GM03348 (cell line): ENCODE measurements at places on chromosomes 16 and 17.

DNA sequence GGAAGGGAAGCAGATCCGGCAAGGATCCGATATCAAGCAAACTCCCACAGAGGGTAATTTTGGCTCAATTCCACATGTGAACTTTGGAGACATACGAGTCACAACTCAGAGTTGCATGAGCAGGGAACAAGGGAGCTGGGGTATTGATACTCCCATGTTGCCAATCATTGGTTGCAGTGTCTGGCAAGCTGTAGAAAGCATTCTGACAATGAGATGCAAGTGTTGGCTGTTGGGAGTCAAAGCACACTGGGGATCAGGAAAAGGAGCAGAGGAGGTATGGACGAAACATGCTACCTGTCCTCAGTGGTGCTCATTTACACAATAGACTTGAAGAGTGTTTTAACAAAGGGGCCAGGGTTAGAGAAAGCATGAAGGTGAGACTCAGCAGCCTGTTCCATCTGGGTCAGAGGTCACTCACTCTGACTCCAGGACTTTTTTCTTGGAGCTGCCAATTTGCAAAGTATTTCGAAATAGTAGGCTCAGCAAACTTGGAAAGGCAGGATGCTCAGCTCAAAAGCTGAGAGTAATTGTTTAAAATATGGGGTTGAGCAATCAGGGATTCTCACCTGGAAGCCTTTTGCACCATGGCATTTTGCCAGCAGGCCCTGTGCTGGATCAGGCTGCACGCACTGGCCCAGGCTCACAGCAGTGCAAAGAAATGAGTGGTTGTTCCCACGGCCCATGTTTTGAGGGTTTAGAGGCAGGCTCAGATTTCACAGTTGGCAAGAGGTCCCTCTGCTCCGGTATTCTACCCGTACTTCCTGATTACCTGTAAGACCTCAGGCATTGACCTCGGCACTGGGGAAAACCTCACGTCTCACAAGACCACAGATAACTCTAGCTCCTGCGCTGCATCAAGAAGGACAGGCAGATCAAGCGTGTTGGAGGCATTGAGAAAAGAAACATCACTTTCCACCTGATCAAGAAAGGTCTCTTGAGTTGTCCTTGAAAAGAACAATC lies 17.6 kb upstream of the NKD1 start:
- DNase-seq = no peak

DNA sequence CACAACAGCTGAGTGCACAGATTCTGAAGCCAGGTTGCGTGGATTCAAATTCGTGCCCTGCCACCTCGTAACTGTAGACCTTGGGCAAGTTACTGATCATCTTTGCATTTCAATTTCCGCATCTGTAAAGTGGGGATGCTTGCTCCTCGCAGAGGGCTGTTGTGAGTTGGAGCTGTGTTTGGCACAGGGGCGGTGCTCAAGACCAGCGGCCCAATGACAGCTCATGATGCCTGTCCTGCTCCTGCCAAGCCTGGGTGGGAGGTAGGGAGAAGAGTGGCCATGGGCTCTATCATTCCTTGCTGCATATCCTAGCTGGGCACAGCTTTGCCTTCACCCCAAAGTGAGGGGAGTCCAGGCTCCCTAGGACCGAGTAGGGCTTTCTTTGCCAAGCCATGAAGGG lies 12.6 kb downstream of the NXPH3 start:
- DNase-seq = no peak

GRCh38 chr17:17055286-17056155 lies 13.3 kb downstream of the MPRIP start:
- no peak for DNase-seq

DNA sequence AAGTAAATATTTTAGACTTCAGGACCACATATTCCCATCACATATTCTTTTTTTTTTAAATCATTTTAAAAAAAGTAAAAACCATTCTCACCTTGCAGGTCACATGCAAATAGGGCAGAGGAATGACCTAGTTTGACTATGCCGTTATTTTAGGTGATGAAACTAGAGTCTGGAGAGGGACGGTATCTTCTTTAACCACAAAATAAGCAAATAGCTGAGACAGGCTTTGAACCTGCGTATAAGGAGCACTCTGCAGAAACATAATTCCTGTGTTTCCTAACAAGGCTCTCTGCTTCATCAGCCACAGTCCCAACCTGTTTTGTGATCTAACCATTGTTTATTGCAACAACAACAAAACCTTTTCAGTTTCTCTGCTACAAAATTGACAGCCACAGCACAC lies 121.5 kb downstream of the PCTP start:
- no peak for DNase-seq

DNA sequence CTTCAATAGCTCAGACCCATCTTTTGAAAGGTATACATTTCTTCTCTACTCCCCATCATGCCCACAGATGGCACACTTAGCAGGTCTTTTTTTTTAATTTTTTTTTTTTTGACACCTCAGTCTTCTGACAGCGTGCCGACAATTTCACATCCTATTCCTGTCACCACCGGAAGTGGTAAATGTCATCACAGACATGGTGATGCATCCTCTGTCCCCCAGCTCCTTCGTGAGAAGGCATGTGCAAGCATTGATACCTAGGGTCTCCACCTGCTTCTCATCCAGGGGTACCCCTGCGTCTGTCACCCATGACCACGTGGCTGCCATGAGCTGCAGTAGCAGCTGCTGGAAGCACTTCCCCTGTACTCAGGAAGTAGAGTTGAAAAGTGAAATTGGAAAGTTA lies 35.6 kb downstream of the ELAC2 start:
- no peak for DNase-seq

DNA sequence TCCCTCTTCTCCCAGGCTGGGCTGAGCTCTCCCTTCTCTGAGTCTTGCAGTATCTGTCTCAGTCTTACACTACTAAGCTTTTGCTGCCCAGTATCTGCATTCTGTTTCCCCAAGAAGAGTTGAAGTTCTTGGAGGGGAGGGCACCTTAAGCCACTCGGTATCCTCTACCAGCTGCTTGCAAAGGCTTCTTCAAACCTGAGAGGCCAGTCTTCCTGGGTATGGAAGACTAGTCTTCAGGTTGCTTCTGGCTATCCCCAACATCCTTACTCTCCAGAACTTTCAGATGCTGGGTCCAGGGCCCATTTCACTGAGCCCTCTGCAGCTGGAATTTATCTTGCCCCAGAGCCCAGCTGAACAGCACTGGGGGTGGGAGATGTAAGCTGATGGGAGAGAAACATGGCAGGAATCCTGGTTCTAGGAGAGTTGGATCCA lies 20.1 kb downstream of the GP2 start:
- no peak for DNase-seq
